ENCODE measurements at places on chromosomes 3 and 15.

GRCh38 chr3:69288161-69288895 lies 97.6 kb downstream of the FRMD4B start:
- DNase-seq: peak; percentile 74

- no peak for DNase-seq
Observed at GRCh38 chr15:40092256-40092978, 16.3 kb downstream of the BMF start.

DNA sequence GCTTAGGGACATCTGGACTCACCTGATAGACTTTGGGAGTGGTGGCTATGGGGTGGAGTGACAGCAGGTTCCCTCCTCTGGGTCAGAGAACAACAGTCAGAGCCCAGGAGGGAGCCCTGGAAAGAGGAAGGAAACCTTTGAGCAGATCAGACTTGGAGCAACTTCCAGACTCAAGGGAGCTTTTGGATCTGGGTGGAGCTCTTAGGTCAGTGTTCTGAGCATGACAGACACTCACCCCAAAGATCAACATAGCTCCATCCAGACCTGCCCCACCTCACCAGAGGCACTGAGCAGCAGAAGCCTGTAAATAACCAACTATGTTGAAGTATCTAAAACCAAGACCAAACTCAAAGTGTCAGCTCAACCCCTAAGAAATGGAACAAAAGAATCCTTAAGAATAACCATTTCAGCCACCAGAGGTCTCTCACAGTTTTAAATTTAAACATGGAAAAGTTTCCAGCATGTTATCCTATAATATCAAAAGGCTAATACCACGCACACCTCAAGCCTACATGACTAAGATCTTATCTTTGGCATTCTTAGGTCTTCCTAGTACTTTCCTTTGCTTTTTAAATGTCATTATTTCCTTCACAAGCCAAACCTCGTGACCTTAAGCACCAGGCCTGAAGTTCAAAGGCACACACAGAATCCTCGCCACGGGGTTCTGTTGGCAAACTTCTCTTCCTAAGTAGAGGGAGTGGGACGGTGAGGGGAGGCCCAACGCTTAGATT lies 56.4 kb downstream of the UMPS start:
- DNase-seq: no peak

DNA sequence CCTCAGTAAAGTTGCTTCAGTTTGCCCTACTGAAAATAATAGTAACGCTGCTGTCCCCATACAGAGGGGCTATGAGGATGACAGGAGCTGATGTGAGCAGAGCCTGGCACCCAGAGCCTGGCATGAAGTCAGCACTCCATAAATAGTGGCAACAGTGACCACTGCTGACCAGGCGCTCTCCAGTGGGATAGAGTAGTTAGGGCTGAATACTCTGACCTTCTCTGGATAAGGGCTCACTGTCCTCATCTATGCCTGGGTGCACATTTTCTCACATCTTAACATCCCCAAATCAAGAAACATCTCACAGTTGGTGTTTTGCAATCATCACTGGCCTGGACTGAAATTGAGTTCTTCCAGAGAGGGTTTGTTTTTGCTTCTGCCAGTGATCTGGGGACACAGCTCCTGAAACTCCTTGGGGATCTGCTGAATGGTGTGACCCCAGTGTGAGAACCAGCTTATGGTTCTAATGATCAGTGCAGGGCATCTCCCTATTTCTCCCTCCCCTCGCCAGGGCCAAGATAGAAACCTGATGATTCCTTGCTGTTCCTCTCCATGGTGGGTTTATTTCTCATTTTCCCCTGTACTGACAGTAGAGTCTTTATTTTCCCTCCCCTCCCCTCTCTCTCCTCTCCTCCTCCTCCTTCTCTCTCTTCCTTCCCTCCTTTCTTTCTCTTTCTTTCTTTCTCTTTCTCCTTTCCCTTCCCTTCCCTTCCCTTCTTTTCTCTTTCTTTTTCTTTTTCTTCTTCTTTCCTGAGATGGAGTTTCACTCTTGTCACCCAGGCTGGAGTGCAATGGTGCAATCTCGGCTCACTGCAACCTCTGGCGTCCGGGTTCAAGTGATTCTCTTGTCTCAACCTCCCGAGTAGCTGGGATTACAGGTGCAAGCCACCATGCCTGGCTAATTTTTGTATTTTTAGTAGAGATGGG lies 3.5 kb upstream of the PCSK6 start:
- no peak for DNase-seq

GRCh38 chr15:29522373-29523276 lies 253.0 kb upstream of the NSMCE3 start:
- no peak for DNase-seq

DNA sequence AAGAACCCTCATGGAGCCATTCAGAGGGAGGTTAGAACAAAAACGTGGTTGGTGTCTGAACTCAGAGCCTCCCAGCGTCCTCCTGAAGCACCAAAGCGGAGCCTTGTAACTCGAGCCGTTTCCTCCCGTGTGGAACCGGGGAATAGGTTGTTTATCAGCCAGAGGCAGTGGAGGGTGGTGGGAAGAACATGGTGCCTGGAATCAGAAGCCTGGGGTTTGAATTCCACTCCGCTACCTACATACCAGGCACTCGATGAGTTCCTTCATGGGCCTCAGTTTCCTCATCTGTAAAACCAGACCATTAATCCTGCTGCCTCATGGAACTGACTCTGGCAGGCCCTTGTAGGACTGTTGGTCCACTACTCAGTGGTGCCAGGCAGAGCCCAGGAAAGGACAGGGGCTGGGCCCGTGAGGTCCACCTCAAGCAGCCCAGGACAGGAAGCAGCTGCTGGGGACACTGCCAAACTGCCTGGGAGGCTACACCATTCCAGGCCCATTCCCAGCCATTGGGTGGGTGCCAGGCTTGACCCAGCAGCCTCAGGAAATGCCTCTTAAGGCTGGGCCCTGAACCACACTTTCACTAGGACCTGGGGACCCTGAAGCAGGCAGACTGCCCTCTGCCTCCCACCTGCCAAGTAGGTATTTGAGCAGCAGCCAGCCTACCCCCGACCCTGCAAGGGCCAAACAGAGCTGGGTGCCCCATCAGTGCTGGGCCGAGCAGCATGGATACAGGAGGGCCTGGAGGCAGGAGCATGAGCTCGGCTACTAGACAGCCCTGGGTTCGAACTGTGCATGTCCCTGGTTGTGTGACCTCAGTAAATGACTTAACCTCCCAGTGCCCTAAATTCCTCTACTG lies 33.4 kb downstream of the PRKCD start:
- no peak for DNase-seq

DNA sequence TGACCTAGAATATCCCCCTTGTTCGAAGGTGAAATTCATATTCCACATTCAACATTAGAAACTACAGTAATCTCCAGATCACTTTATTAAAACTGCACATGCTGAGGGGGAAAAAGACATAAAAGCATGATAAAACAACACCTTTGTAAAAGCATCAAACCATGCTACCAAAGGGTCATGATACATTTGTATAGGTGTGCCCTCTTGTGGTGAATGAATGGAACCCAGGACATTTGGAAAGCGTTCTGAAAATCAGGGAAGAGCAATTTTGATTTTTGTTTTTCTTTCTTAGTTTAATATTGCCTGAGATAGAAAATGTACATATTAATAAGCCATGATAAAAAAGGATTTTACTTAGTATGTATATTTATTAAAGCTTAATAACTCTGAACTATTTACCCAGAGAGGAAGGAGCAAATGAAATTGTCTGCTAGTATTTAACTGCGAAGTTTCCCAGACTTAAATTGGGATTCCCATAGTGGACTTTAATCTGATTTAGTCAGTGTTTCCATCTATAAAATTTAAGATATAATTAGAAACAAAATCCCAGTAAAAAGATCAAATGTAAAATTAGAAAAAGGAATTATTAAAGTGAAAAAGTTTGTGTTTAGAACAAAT lies 105.8 kb upstream of the ARL6 start:
- DNase-seq: no peak

DNA sequence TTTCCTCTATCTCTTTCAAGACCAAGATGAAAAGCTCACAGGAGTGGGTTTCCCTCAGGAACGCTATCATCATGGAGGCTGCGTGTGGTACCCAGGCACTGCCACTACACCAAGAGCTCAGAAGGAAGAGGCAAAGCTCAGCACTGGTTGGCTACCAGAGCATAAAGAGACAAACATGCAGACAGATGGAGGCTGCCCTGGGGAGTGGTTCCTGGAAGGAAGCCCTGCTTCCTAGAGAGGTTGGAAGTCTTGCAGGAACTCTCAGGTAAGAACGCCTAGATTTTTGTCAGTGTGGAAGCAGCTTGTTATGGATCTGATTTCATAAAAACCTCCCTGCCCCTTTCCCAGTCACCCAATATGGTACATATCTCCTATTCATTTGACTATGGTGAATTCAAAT lies 49.9 kb upstream of the ADCY5 start:
- no peak for DNase-seq

DNA sequence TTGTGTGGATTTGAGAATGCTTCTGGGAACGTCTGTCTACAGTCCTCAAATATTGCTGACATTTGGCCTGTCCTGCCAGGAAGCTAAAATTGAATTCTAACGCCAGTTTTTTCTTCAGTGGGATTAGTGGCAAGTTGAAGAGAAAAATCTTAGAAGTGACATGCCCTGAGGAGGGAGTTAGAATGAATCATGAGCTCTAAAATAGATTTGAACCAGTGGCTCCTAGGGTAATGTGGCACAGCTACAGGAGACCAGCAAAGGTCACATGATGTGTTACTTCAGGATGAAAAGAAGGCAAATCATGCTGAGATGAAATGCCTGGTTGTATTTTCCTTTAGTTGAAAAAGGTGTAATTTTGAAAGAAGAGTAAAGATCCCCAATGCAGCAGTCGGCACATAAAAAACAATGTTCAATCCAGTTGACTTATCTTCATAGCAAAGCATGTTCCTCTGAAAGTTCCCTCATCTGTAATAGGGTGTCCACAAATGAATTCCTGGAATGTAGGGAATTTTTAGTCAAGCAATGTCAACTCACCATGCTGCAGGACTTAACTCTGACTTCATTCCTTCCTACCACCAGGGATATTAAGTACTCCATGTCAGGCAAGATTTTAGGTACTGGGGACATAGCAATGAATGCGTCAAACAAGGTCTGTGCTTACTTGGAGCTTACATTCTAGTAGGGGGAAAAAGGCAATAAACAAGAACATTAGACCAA lies 171.6 kb downstream of the CADPS start:
- DNase-seq: no peak

- DNase-seq: no peak
Observed at GRCh38 chr15:63196842-63197241, 7.4 kb downstream of the RAB8B start.

- DNase-seq: no peak
Observed at GRCh38 chr3:71247221-71247957, 336.1 kb downstream of the FOXP1 start.

DNA sequence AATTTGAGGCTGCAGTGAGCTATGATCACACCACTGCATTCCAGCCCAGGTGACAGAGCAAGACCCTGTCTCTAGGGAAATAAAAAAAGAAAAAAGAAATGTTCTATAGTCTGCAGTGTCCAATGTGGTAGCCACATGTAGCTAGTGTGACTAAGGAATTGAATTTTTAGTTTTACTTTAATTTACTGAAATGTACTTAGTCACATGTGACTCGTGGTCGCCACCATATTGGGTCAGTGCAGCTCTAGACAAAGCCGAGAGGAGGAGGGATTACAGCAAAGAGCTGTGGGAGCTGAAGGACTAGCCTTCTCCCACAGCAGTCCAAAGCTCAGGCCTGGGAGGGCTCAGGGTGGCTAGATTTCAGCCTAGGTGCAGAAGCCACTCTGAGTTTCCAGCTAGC lies 65.9 kb upstream of the NTRK3 start:
- no peak for DNase-seq

DNA sequence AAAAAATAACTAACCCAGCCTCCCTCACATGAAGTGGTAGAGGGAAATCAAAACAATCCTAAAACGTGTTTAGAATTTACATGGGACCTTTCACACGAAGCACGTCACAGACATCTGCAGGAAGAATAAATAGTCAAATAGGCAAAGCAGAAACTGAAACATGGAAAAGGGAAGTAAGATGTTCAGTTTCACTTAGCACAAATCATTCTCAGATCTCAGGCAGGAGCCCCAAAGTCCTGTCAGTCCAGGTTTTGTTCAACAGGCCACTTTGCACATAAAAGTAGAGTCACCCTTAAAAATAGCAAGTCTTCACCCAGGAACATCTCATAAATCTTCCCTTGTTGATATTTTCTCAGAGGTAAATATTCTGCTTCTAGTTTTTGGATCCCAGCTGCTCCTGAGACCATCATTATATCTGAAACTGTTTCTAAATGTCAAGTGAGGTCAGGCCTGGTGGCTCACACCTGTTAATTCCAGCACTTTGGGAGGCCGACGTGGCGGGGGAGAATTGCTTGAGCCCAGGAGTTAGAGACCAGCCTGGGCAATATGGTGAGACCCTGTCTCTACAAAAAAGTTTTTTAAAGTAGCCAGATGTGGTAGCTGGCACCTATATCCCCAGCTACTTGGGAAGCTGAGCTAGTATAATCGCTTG lies 1.9 kb downstream of the RUBCN start:
- DNase-seq: no peak

DNA sequence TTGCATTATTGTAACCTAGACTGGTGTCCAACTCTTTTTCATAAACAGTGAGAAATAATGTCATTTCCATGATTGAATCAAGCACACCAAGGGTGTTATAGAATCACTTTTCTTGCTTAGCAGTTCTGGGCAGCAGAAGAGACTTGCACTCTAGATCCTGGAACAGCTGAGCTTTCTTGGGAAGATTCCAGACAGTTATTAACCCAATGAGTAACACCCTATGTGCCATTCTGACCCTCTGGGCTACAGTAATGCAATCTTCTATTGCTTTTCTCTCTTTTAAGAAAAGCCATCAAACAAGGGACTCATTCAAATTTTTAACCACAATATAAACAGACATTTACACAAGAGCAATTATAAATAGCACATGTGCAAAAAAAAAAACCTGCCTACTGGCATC lies 39.3 kb upstream of the USP3 start:
- DNase-seq: no peak

GRCh38 chr3:148330542-148330941 lies 367.2 kb upstream of the AGTR1 start:
- no peak for DNase-seq

GRCh38 chr3:181711325-181712135 lies at the start of gene SOX2:
TSS of gene SOX2 (plus strand) at chr3:181711925. CDS start at chr3:181712361, 436 bp downstream.
- DNase-seq: no peak

DNA sequence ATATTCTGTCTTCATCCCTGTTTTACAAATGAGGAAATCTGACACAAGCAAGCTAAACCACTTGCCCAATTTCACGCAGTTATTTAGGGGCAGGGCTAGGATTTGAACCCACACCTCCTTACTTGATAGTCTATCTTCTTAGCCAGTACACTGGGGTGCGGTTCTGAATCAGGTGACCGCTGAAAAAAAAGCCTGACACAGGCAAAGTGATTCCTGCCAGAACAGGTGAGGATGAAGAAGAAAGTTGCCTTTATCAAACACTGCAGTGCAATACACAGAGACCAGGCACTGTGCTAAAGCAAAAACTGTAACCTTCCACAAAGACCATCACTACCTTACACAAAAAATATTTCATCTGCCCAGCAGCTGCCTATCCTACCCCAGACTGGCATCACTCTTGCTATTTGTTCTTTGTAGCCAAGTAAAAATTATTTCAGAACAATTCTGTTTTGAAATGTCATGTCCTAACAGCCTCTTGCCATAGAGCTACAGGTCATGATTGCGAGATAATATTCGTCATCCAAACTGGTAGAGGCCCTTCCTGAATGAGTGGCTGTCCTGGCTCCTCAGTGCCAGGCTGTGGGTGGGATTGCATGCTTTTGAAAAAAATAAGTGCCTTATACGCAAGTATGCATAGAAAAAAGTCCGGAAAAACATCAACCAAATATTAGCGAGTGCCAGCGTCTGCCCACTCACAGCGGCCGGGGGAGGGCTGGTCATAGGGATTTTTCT lies 142.3 kb upstream of the TPM1 start:
- no peak for DNase-seq

GRCh38 chr3:87801409-87801808 lies 257.4 kb downstream of the CGGBP1 start:
- DNase-seq: no peak

- DNase-seq: no peak
Observed at GRCh38 chr3:140343211-140344081, 334.4 kb upstream of the TRIM42 start.
